ENCODE measurements at places on chromosomes 1 and 21.

- no peak for DNase-seq
Measured at GRCh38 chr1:227893949-227894721, 53.6 kb downstream of the WNT9A start.

DNA sequence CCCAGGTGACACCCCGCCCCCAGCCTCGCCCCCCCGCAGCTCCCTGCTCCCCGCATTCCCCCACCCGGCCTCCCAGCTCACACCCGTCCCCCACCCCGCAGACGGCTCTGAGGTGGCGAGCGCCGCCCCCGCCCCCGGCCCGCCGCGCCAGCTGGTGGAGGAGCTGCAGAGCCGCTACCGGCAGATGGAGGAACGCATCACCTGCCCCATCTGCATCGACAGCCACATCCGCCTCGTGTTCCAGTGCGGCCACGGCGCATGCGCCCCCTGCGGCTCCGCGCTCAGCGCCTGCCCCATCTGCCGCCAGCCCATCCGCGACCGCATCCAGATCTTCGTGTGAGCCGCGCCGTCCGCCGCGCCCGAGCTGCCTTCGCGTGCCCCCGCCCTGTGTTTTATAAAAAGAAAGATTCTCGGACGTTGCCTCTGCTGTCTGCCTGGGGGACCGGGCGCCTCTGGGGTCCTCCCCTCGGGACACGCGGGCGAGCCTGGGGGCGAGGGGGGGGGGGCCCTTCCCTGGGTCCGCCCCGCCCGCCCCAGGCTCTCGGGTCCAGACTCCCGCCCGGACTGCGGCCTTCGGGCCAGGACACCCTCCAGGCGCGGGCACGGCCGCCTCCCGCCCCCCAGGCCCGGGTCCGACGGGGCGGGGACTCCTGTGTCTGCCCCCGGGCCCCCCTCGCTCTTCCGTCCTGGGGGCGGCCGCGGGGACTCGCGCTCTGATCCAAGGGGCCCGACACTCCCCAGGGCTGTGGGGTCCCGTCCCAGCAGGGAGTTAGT, 1.6 kb upstream of the MMP23B start:
- DNase-seq: peak; percentile 54

- no peak for DNase-seq
Measured at GRCh38 chr1:161691846-161692245, 15.2 kb upstream of the FCRLA start.

- no peak for DNase-seq
Measured at GRCh38 chr21:29382030-29382654, 83.4 kb downstream of the BACH1 start.

DNA sequence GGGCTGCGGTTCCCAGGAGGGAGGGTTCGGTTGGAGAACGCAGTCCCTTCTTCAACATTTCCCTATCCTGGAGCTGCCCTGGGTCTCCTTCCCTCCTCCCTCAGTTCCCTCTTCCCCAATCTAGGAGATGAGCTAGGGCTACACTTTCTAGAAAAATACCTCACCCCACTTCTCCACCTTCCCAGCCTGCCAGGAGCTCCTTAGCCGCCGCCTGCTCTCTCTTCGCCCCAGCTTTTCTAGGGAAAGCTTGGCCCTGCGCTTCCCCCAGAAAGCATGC, 488 bp upstream of the ADAMTS1 start:
- no peak for DNase-seq

DNA sequence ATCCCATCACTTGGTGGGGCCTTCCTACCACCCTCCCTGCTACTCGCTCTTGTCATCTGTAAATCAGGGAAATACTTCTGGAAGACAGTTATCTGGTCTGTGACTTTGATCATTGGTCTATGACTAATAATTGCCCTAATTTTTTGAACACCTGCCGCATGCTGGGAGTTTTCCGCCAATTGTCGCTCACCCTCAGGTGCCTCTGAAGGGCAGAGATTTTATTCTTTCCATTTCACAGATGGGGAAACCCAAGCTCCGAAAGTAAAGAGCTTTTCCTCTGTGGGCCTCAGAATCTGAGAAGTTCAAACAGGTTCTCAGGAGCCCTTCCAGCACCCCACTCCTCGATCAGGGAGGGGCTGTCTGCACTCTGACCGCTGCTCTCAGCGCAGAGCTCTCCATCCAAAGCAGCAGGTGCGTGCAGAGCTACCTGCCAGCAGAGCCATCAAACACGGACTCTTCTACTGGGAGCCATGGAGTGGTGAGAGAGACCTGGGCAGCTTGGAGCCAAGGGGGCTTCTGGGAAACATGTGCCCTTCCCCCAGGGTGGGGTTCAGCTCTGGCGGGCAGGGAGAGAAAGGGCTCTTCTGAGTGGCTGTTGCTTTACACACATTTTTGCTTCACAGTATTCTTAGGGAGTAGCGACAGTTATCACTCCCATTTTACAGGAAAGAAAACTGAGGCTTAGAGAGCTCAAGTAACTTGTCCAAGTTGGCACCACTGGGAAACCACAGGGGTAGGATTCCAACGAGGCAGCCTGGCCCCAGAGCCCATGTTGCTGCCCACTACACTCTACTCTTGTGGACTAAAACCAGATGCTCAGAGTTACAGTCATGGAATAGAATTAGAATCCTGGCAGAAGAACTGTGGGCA, 5.8 kb upstream of the RUNX3 start:
- DNase-seq: no peak

- DNase-seq: no peak
Measured at GRCh38 chr1:9717193-9718005, 65.9 kb downstream of the PIK3CD start.

- no peak for DNase-seq
Measured at GRCh38 chr1:174075245-174075692, 53.1 kb upstream of the RC3H1 start.

DNA sequence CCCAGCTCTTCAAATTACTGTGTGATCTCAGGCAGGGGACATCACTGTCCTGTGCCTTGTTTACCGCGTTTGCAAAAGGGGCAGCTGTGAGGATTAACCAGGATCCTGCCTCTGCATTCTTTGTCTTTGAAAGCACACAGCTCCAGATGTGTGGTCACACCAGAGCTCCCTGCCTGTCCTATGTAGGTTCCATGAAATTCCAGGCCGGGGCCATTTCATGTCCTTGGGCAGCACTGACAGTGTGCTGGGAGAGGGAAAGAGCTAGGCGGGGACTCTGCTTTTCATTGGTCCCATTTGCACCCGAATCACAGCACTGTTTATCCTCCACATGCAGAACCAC, 42.2 kb upstream of the SELENON start:
- no peak for DNase-seq

DNA sequence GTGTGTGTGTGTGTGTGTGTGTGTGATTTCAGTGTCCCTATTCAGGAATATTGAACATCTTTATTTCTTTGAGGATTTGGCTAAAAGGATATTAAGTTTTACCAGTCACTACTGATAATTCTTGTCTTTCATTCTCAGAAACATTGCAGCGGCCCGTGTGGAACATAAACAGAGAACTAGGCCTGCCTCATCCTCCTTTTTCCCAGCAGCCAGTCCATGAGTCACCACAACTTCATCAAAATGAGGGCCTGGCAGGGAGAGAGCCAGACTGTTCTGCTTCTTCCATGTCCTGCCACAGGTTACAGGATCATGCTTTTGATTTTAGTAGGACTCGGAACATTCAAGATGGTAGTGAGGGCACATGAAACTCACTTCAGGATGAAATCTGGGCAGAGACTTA, 50.7 kb downstream of the LRIG2 start:
- DNase-seq: no peak

- DNase-seq: no peak
Measured at GRCh38 chr1:179969962-179970361, 15.4 kb downstream of the CEP350 start.

- peak; percentile 63 for DNase-seq
Measured at GRCh38 chr1:209248649-209249279, 334.8 kb upstream of the CAMK1G start.

DNA sequence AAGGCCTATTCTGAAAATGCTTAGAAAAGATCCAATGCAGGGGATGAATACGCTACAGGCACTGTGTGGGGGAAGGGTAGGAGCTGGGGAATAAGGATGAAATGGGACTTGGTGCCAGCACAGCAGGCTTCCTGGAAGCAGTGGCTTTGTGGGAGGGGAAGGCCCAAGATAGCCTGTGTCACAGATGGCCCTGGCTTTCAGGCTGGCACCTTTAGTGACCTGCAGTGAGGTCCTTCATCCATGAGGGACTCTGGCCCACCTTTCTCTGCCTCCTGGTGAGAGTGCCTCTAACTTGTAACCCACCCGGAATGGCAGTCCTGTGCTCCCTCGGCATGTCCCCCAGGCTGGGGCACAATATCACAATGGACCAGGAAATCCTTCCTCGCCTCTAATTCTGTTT, 919 bp downstream of the CHI3L1 start:
- DNase-seq: no peak

DNA sequence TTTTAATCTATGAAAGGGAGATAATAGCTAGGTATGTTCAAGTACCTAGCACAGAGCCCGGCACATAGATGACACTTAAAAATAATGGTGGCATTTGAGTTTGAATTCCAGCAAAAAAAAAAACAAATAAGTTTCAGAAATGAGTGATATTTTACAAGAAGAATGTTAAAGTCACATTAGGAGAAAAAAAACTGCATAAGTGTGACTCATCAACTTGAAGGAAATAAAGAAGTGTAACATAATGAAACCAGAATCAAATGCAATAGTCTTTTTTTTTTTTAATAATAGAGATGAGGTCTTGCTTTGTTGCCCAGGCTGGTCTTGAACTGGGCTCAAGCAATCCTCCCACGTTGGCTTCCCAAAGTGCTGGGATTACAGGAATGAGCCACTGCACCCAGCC, 17.1 kb downstream of the DNASE2B start:
- no peak for DNase-seq

DNA sequence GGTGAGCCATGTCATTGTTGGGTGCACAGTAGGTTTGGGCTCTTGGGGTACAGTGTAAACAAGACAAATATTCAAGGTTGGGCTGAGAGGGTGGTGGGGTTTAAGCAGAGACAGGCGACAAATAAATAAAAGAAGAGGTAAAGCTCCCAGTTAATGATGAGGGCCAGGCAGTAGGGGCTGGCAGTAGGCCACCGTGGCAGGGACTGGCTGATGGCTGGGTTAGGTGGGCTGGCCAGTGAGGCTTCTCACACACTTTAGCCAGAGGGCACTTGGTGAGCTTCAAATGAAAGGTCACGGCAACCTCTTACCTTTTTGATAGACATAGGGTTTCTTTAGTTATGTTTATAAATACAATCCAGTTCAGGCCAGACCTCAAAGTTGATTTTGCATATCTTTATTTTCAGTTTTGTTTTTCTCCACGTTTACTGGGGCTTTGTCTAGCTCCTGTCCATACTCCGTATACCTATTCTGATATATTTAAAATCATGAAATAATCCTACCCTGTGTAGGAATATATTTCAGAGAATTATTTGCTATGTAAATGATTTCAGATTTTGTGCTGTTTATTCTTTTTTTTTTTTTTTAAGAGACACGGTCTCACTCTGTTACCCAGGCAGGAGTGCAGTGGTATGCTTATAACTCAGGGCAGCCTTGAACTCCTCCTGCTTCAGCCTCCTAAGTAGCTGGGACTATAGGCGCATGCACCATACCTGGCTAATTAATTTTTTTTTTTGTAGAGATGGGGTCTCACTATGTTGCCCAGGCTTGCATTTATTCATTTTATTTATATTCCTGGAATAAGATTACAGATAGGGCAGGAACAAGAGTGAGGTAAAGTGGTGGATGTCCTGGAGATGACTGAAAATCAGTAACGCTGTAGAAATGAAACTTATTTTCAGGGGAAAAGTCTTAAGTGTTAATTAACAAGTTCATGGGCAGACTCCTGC, 122.7 kb downstream of the RYR2 start:
- DNase-seq: no peak

- DNase-seq: no peak
Measured at GRCh38 chr1:10718083-10718415, 78.4 kb downstream of the CASZ1 start.

GRCh38 chr1:150931773-150932172, 5.6 kb downstream of the SETDB1 start:
- no peak for DNase-seq

DNA sequence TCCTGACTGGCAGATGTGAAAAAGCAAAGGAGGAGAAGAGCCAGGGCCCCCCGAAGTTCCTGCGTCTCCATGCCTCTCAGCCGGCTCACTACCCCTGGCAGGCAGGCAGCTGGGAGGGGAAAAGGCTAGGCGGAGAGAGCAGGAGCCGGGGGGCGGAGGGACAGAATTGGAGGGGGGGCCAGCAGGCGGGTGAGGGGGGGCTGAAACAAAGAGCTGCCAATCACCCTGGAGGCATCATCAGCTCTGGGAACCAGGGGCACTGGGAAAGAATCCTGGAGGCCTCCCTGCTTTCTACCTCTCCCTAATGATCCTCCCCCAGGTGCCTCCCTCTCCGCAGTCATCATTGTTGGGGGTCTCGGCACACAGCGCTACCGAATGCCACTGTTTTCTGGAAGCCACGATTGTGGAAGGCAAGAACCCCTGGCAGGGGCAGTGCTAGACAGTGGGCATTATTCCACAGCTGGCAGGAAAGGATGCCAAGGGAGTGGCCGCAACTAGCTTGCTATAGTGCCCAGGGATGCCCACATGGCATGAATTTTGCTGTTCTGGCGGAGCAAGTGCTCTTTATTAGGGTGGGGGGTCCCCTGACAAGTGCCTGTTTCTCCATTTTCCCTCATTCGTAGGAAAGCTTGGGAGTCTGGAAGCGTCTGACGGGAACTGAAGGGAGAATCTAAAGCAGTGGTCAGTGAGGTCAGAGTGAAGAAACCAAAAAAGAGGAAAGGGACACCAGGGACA, at the start of gene THBS3:
TSS of gene THBS3 (minus strand) at position 92 of the 735 bp plus-strand sequence. CDS start at position 71, 21 bp downstream.
- peak; percentile 56 for DNase-seq

DNA sequence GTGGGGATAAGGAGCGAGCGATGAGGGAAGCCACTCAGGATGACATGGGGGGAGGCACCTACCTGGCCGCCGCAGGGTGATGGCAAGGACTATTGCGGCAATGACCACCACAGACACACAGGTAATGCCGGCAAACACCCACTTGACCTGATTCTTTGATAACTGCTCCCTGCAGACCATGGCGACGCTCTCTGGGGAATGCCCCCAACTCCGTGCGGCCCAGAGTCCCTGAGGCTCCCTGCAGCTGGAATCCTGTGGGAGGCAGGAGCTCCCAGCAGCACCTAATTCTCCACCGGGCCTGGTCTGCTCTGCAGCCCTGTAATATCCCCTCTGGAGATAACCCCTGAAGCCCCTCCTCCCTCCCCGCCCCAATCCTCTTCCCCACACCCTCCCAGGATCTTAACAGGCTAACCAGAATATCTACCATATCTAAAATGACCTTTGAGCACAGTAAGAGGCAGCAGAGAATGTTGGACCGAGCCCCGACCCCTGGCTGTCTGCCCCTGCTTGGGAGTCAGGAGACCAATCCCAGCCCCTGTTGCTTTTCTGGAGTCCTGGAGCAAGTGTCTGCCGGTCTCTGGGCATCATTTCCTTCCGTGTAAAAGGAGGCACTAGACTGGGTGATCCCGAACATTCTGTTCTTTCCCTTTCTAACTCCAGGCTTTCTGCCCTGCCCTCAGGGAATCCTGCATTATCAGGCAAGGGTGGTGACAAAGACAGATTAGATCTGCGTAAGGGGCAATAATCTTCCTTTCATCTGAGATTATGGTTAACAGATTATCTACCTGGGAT, at the start of gene FAM151A:
TSS of gene FAM151A (minus strand) at position 310 of the 792 bp plus-strand sequence. CDS start at position 180, 130 bp downstream.
- no peak for DNase-seq

DNA sequence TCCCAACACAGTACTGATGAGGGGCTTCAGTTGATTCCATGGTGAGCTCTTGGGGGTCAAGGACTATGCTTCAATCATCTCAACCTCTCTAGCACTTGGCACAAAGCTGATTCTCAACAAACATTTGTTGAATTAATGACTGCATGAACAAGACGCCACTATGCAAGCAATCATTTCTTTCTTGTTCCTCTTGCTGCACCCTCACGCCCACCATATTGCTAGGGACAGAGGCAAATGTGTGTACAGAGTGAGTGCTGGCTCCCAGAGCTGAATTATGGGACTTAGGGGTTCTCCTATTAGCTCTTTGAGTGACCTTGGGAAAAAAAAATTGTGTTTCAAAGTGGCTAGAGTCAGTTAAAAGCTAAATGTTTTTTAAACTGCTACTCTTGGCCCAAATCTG, 2.5 kb downstream of the ADAR start:
- no peak for DNase-seq
